NCI-H1417 (cell line): ENCODE measurements at places on chromosomes 2 and 18.

DNA sequence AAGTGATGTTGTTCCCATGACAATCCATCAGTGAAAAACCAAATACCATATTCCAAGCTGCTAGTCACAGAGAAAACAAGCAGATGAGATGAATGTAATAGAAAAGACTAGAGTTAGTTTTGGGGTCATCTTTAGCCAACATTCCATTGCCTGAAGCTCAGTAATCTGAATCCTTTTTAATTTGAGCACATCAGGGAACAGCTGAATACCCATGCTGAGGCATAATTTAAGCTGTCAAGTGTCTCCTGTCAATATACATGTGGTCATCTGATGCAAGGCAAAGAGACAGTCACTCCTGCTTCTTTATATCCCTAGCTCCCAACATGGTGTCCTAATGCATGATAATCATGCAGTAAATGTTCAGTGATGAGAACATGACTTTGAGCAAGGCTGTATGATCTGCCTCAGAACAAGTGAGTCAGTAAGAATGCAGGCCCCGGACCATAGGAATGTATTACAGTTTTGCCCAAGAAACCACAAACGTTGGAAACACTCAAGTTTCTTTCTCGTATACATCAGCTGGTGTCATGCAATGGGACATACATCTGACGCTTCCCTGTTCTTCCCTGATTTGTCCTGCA lies 48.0 kb downstream of the CDK15 start:
- DNase-seq = no peak

DNA sequence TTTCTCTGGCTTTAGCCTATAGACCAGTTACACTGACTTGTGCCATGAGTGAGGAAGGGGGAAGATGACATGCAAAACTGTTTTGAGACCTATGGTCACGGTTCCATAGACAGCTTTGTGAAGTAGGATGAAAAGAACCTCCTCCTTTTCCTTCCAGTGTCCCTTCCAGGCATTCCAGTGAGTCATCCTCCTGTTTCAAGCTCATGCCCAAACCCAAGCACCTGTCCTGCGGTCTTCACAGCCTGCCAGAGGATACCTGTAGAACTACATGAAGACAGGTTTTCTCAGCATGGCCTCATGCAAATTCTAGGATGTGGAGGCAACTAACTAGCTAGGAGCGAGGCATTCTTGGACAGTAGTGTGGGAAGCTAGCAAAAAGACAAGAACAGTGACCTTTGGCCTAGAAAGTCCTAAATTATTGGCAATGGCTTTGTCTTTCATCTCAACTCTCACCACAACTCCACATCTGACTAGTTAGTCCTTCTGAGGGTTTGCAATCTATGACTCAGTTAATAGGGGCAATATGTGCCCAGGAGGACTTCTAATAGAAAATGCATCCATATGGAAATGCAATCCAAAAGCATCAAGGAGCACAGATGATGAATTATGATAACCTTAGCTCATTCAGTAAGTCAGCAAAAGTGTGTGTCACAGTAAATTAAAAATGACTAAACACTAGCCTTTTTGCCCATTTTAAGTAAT lies 154.7 kb downstream of the RBM43 start:
- DNase-seq = no peak

- no peak for DNase-seq
Observed at GRCh38 chr18:75497576-75498235, 70.2 kb upstream of the SMIM21 start.

- DNase-seq = peak; percentile 81
Observed at GRCh38 chr2:9207641-9208311, 1.2 kb downstream of the ASAP2 start.

GRCh38 chr2:131104487-131105155 lies 515 bp upstream of the PLEKHB2 start:
- DNase-seq = peak; percentile 76

GRCh38 chr2:8540552-8541055 lies 141.3 kb upstream of the ID2 start:
- DNase-seq = no peak

- no peak for DNase-seq
Observed at GRCh38 chr2:222352981-222353380, 54.2 kb upstream of the PAX3 start.
